ENCODE measurements at places on chromosomes 7 and 10. TPM values are rescaled to one million over a fixed set of nuclear protein-coding genes. Genes with fewer than 3 reads are reported as not detected.

DNA sequence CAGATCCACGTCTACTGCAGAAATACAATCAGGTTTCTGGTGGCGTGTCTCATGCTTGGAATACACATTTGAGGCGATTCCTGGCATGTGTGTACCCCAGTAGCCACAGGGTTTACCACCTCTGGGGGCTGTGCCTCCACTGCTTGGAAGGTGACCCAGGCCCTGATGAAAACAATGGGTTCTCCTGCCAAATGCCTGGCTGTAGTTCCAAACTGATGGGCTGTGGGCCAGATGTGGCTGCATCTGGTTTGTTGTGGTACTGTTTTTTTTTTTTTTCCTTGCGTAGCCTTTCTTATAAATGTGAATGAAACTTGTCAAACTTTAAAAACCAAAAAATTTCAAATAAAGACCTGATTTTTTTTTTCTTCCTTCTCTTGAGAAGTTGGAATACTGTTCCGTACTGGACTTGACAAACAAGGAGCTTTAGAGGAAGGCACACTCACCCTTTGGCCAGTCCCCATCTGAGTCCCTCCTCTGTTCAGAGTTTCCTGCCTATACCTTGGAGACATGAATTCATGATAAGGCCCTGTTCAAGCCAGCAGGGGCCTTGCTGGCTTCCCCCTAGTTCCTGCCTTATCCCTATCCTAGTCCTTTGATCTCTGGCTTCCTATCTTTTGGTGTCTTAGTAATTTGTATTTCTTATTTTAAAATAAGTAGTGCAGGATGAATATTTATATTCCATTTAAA lies 217.1 kb downstream of the PHTF2 start:
- DNase-seq: no peak

The NANOS1 gene
- 4.8 TPM for total RNA-seq

The RNF32 gene
- total RNA-seq: 2.2 TPM

GRCh38 chr7:157979636-157980340 lies 607.8 kb downstream of the PTPRN2 start:
- DNase-seq: no peak

The ARMC3 gene
- total RNA-seq: 5.1 TPM

DNA sequence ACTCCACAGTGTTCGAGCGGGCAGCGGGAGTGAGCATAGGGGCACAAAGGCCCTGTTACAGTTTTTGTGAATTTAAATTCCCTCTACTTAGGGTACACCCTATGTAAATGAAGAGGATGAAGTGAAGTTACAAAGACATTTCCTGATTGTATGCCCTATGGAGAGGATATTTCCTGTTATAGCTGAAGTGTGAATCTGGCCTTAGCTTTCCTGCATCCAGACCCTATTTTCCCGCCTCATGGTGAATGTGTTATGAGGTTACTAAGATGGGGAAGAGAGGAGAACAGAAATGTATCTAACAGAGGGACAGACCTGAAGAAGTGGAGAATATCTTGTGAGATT lies 37.8 kb upstream of the COMMD3 start:
- no peak for DNase-seq

The GFRA1 gene
- total RNA-seq: 4.7 TPM

The MEPCE gene
- 25.3 TPM for total RNA-seq

The DRGX gene
- total RNA-seq: not detected

GRCh38 chr10:85614566-85614965 lies 752.0 kb downstream of the GRID1 start:
- no peak for DNase-seq

DNA sequence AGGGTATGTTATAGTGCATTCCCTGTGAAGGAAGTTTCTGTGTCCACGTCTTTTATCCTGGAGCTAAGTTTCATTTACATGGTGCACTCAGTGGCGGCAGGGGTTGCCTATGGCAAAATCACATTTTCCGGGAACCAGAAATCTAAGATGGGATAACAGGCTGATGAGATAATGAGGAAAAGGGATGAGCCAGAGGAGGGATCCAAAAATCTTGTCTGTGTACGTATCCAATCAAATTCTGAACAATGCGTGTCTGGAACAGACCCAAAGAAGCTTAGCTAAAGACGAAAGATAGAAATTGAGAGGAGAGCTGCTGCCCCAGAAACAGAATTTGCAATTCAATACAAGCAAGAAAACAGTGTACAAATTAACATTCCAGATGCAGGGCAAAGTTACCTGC lies 16.1 kb downstream of the LANCL2 start:
- no peak for DNase-seq

DNA sequence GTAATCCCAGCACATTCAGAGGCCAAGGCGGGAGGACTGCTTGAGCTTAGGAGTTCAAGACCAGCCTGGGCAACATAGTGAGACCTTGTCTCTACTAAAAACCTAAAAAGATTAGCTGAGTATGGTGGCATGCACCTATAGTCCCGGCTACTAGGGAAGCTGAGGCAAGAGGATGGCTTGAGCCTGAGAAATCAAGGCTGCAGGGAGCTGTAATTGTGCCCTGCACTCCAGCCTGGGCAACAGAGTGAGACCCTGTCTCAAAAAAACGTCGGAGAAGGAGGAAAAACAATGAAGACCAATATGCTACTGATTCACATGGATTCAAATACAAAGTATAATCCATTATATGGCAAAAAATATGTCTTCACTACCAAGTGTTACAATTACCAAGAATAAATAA lies 13.6 kb downstream of the ZC3HAV1L start:
- DNase-seq: no peak

GRCh38 chr10:103225939-103226338 lies 19.7 kb upstream of the RPEL1 start:
- DNase-seq: no peak

DNA sequence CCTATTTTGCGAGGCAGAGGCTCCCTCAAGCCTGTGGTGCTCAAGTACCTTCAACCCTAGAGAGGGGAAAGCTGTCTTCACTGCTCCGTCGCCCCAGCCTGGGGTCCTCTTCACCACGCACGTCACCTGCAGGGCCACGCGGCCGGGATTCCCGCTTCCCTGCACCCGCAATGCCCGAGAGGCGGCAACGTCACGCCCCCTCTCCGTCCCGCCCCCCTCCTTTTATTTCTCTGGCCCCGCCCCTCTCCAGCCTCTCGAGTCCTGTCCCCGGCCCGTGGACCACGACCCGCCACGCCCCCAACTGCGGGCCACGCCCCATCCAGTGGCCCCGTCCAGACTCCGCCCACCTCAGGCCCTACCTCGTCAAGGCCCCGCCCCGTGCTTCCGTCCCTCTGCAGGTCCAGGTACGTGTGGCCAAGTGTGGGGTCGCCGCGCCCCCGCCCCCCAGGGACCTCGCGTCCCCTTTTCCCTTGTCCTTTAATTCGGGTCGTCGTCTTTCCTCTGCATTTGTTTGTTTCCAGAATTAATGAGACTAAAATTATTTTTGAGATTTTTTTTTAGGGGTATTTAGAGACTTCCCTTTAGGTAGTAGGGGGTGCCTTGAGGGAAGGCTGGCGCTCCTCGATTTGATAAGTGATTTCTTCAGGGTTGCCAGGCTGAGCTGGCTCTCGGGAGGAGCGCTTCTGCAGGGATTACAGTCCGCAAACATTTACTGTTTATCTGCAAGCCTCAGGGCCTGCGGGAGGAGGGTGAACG lies 69.8 kb upstream of the BAIAP2L1 start:
- no peak for DNase-seq

DNA sequence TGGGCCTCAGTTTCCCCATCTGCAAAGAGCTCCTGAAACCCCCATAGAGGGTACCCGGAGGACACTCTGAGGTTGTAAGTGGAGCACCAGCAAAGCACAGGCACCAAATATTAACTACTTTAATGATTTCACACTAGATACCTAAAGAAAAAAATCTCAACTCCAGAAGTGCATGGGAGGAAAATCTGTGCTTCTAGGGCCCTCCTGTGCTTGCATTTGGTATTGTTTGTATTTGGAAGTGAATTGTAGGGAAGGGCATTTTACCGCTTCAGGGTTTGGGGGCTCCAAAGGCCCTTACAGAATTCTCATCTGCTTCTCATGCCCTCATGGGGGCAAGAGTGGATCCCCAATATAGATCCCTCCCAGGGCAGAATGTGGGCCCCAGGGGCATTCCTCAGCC lies 22.4 kb upstream of the DRGX start:
- no peak for DNase-seq

DNA sequence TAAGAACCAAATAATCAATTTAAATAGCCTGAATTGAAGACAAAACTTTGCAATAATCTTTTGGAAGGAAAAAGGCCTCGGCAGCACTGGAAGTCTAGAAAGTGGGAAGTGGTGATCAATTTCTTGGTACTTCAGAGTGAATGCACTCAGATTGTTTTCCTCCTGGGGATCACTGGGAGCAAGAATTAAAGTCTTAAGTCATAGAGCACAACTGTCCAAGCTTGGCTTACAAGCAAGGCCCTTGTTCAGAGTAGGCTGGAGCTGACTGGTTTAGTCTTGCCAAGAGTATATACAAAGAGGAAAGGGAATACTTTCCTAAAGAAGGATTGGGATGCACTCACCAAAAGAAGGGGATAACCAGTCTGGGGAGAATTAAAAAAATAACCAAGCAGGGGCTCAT lies 637.1 kb downstream of the CCSER2 start:
- DNase-seq: no peak

DNA sequence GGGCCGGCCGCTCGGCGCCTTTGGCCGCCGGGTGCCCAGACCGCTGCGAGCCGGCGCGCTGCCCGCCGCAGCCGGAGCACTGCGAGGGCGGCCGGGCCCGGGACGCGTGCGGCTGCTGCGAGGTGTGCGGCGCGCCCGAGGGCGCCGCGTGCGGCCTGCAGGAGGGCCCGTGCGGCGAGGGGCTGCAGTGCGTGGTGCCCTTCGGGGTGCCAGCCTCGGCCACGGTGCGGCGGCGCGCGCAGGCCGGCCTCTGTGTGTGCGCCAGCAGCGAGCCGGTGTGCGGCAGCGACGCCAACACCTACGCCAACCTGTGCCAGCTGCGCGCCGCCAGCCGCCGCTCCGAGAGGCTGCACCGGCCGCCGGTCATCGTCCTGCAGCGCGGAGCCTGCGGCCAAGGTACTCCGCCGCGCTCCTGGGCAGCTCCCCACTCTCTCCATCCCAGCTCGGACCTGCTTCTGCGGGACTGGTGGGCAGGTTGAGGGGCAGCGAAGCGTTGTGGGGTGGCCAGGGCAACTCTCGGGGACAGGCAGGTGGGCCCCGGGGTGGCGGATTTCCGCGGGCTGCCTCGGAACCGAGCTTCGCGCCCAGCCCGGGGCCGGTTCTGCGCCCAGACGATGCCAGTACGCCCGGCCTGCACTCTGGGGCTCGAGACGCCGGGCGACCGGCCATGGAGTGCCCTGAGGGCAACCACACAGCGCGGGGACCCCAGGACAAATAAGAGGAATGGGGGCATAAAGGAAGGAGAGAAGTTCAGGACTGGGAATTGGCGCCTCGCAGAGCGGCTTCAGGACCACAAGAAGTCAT lies 578 bp downstream of the HTRA1 start:
- DNase-seq: peak; percentile 30

The C10orf105 gene
- under 0.01 TPM for total RNA-seq

DNA sequence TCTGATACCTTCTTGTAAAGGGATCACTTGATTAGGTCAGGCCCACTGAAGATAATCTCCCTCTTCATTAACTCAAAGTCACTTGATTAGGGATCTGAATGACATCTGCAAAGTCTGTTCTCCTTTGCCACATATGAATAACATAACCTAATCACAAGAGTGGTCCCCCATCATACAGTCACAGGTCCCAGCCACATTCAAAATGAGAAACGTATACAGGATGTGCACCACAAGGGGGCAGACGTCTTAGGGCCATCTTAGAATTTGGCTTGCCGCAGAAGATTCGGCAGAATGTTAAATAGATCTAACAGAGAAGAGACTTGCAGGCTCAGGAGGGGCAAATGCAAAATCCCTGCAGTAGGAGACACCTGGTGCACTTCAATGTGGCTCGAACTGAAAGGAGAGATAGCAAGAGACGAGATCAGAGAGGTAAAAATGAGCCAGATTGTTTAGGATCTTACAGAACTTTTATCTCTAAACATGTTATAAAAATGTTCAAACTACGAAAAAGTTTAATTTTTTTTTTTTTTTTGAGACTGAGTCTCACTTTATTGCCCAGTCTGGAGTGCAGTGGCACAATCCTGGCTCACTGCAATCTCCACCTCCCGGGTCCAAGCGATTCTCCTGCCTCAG lies 10.4 kb upstream of the SMC3 start:
- DNase-seq: no peak

DNA sequence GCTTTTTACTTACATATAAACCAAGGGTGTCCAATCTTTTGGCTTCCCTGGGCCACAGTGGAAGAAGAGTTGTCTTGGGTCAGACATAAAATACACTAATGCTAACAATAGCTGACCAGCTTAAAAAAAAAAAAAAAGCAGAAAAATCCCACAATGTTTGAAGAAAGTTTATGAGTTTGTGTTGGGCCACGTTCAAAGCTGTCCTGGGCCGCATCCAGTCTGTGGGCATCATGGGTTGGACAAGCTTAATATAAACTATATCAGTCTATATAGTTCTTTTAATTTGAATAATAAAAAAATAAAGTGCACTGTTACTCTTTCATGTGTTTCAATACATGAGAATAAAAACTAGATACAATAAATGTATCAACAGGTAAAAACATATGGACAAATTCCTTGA lies 179.9 kb downstream of the DNAJC1 start:
- DNase-seq: no peak

DNA sequence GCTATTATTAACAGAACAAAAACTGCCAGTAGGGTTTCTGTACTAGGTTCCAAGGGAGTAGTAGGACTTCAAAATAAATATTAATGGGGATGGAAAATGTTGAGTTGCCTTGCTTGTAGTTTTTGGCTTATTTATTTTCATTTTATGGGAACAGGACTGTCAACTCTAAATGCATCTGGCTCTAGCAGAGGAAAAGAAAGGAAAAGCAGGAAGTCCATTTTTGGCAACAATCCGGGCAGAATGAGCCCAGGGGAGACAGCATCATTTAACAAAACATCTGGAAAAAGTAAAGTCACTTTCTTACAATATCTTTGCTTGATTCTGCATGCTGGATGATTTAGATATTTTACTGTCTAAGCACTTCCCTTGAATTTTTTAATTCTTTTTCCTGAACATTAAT lies 69.4 kb downstream of the NOC3L start:
- no peak for DNase-seq

The ZFAND2A gene
- total RNA-seq: 14.7 TPM

DNA sequence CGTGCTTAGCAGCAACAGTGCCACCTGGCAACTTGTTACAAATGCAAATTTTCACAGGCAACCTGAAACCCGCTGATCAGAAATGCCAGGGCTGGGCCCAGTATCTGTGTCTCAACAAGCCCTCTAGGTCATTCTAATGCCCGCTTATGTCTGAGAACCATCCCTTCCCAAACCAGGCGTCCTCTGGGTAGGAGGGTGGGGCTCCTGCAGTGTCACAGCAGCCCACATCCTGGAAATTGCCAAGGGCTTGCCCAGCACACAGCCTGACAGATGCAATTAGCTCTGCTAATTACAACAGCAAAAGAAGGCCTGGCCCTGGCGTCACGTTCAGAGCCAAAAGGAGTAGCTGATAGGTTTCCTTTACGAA lies 15.9 kb downstream of the ITPRIP start:
- DNase-seq: no peak

GRCh38 chr10:35386594-35387174 lies 50.4 kb downstream of the CCNY start:
- DNase-seq: no peak

DNA sequence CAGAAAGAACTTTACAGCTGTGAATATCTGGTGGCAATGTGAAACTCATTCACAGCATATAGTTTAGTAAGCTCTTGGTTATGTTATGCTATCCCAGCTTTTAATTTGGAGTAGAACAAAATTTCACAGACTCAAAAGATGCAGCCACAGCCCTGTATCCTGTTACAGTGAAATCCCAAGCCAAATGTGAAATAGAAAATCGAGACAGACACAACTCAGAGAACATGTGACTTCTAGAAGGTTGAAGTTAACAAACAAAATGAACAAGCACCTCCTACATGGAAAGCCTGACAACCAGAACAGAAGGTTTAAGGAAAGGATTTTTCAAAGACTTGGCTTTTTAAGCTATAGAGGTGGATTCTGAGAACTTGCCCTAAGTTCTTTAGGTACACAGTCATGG lies 39.6 kb downstream of the JAZF1 start:
- DNase-seq: no peak

The BRI3 gene
- total RNA-seq: 21.4 TPM

Measured in occipital lobe (tissue), 3 donors.